Progenitor cell of endocrine pancreas (in vitro differentiated cells): ENCODE measurements at places on chromosomes 11 and 22. TPM values are rescaled to one million over a fixed set of nuclear protein-coding genes. Genes with fewer than 3 reads are reported as not detected.
A peak's percentile ranks its signal among the peaks of the same experiment; 100 is the strongest.

The APOBEC3H gene
- total RNA-seq, result not detected in 2 replicates

GRCh38 chr22:22093743-22094142 is 111.2 kb upstream of the TOP3B start:
- H3K36me3 ChIP-seq, result no peaks in the 10 kb centered on the region
- H3K27ac ChIP-seq, result no peak overlapping the region
- no peak overlapping the region for H3K4me3 ChIP-seq
- DNase-seq, result no peak
- H3K4me1 ChIP-seq, result no peaks in the 10 kb centered on the region
- peaks cover 86% of the 10 kb centered on the region for H3K27me3 ChIP-seq

The OR4A5 gene
- not detected in 2 replicates for total RNA-seq

The DNAJB13 gene
- 1.1 and 1.4 TPM in 2 replicates for total RNA-seq

The CD6 gene
- 0.55 and 0.62 TPM in 2 replicates for total RNA-seq

DNA sequence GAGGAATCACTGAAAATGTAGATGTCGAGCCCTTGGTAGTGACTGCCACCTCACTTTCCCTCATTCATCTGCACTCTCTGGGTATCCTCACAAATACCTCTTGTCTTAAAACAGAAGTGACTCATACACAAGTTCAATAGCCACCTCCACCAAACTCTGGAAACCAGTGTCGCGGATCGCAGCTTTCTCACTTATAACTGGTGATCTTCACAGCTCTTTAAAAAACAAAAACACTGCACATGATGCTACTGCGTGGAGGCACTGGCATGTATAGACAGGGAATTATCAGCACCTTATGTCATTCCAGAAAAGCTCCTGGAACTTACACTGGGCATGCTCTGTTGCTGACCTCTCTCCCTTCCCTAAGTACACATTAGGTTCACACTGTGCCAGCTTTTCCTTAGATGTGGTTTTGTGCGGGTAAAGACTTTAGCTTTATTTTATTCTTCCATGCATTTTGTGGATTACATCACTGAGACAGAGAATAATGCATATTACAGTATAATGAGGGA is 425.5 kb upstream of the CADM1 start:
- no peak overlapping the region for H3K4me3 ChIP-seq
- H3K36me3 ChIP-seq, result no peaks in the 10 kb centered on the region

The CPT1A gene
- total RNA-seq, result 3.8 and 5.7 TPM in 2 replicates

GRCh38 chr11:76318744-76319384 is 62.1 kb downstream of the THAP12 start:
- H3K36me3 ChIP-seq, result no peaks in the 10 kb centered on the region
- H3K27ac ChIP-seq, result no peak overlapping the region
- H3K4me3 ChIP-seq, result no peak overlapping the region
- peak; percentile 82 for DNase-seq
- H3K27me3 ChIP-seq, result peaks cover 67% of the 10 kb centered on the region
